ENCODE measurements at places on chromosomes 4 and X.

DNA sequence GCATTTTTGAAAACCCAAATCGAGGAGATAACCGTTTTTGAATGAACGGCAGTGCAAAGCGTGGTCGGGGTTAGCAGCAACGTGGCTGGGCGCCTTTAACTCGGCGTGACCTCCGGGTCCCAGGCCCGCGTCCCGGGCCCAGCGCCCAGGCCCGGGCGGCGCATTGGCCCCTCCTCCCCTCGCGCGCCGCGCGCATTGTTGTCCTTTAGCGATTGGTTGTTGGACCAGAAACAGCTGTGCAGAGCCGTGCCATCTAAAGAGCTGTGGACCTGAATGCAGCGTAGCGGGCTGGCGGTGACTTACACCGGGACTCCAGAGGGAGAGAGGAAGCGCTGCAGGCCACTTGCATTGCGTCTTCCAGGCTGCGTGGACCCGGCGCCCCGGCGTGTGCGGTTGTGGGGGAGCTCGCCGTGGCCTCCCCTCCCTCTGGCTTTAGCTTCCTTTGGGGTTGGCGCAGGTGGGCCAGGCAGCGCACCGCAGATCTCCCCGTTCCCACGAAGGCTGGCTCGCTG is at the start of gene STOX2:
Gene STOX2, plus strand, starts transcription at position 227 of the 512 bp plus-strand sequence. CDS start 1,484 bp downstream, outside the sequence.
- no peak for DNase-seq

- no peak for DNase-seq
Measured at GRCh38 chr4:148196164-148196563, 246.1 kb downstream of the NR3C2 start.

DNA sequence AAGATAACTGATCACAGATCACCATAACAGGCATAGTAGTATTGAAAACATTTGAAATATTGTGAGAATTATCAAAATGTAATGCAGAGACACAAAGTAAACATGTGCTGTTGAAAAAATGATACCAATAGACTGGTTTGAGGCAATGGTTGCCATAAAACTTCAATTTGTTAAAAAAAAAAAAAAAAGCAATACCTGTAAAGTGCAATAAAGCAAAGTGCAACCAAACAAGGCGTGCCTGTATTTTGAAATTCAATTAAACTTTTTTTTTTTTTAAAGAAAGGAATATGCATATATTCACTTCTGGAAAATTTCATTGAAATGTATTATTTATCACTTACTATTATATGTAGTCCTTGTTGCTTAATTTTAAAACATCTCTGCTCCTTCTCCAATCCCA is 27.7 kb downstream of the TMEM154 start:
- DNase-seq = no peak

DNA sequence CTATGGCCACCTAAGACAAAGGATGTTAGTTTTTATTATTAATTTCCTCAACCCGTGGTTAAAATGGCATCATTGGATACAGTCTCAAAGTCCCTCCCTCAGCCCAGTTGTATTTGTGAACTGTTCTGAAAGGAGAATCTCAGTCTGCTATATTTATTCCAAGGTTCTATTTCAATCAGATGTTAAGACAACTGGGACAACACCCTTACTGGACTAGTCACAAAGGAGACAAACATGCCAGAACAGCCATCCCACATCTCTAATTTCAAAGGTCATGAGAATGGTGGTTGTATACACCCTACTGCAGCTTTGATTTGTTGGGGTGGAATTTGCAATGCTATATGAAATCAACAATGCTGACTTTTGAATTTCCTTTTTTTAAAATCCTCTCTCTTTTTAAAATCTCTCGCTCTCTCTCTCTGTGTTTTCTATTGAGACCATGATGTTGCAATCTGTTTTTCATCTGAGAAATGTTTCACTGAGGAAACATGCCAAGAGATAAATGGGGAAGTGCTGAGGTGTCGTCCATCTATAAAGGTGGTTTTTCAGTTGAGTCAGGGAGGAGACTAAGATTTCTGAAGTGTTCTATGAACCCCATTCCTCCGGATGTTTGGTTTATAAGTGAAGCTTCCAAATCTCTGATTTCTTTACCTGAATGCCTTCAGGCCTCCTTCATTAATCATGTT is 201.5 kb upstream of the GATB start:
- no peak for DNase-seq

- no peak for DNase-seq
Measured at GRCh38 chr4:108393890-108394472, 225.2 kb upstream of the LEF1 start.

Measured in BJ (cell line).